ENCODE measurements at places on chromosomes 5 and 9.

- DNase-seq: no peak
Measured at GRCh38 chr9:4510546-4511322, 20.5 kb downstream of the SLC1A1 start.

GRCh38 chr9:89386797-89387196 lies 68.5 kb downstream of the SECISBP2 start:
- DNase-seq: no peak

DNA sequence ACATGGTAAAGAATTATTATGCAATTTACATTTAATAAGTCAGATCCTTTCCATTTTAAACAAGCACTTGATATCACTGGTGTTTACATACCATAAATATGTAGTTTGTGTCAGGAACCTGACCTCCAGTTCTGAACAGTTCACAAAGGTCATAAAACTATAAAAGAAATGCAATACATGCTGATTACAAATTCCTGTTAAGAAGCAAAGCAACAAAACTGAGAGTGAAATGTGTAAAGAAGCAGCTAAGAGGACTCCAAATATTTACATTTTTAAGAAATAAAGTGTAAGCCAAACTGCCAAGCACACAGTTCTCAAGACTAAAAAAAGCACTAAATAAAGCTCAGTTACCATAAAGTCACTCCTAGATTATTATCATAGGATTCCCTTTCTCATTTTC lies 17.4 kb upstream of the SCAI start:
- DNase-seq: no peak

DNA sequence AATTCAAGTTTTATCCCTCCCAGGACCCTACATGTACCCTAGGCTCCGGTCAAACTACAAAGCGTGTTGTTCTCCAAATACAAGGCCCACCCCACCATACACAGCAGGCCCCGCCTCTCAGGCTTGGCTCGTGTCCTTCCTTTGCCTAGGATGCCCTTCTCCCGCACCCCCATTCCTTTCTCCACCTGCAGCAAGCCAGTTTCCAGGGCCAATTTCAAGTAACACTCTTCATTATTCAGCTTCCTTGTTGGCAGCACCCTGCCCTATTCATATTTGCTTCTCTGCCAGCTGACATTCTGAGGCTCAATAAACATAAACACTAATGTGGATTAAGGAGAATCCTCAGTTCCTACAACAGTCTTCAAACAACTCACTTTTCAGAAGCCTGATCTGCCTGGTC lies 31.7 kb downstream of the EPB41L4B start:
- no peak for DNase-seq

DNA sequence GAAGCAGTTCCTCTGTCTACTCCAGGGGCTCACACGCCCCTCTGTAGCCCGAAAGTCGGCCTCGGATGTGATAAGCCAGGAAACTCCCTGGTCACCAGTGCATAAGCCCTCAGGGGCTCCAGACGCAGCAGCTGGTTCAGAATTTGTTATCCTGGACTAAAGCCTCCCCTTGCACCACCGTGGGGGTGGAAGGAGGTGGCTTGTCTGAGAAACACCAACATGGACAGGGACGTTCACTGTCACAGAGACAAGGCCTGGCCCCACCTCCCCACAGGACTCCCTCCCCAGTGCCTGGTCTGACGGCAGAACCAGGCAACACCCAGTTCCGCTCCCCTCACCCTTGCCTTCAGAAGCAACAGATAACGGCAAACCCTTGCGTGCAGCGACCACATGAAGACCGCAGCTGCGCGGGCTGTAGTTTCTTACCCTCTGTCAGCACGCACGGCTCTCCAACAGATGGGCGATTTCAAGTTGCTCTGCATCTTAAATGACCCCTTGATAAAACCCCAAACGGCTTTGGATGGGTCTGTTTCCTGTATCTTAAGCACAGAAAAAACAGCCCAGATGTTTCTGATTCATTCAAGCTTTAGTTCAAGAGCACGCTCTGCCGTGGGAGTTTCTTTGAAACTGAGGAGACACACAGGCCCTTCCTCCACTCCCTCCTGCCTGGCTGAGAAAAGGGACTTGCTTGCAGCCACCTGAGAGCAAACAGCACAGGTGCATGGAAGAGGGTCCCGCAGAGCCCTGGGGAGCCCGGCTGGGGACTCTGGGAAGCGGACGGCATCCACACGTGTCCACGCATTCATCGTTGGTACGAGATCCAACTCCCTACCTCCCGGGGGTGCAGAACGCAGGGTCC lies 44.7 kb upstream of the NKD2 start:
- DNase-seq: no peak

DNA sequence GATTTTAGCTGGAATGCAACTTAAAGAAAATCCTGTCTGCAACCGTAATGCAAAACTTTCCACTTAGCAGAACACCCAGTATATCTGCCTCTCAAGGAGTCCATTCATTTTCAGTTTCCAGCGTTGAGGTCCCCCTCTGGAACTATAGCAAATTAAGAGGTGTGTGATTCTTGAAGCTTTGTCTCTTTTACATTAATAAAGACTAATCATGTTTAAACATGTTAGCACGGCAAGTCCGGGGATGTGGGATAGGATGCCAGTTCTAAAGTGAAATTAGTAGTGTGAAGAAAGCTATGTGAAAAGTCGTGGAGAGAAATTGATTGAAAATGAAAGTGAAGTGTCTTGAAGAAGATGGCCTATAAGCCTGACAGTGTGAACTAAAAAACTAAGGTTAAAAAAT lies 429.1 kb downstream of the NR2F1-AS1 start:
- no peak for DNase-seq

DNA sequence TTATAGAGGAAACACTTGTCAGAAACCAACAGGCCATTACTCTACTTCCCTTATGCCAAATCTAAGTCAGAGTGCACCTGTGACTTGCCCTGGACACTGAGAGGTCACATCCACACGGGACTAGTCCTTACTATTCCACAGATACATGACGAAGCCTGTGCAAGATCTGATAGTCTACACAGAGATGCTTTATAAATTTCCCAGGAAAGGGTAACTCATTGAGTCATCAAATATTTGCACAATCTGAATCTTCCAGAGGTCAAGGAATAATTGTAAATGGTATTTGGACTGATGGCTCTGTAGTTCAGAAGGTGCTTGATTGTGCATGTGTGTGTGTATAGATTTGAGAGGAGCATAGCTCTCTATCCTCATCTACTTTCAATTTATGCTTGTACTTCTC lies 55.2 kb upstream of the JAK2 start:
- no peak for DNase-seq

DNA sequence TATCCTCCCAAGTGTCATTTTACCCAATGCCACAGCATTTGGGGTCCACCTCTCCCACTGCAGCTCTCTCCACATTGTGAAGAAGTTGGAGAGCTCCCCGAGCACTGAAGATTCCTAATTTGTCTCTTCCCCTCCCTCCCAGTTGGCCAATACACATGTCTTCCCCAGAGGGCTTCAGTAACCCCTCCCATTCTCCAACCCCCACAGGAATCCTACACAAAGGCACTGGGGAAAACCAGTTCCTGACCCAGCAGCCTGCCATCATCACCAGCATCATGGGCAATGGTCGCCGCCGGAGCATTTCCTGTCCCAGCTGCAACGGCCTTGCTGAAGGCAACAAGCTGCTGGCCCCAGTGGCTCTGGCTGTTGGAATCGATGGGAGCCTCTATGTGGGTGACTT lies 87.3 kb upstream of the WWC1 start:
- DNase-seq: no peak
